Activated CD4-positive, alpha-beta T cell treated with anti-CD3 and anti-CD28 coated beads for 48 hours (primary cell): ENCODE measurements at places on chromosomes 11 and 22.
A peak's percentile ranks its signal among the peaks of the same experiment; 100 is the strongest.

- DNase-seq = no peak
Measured at GRCh38 chr11:14359501-14360031, 583 bp upstream of the RRAS2 start.

DNA sequence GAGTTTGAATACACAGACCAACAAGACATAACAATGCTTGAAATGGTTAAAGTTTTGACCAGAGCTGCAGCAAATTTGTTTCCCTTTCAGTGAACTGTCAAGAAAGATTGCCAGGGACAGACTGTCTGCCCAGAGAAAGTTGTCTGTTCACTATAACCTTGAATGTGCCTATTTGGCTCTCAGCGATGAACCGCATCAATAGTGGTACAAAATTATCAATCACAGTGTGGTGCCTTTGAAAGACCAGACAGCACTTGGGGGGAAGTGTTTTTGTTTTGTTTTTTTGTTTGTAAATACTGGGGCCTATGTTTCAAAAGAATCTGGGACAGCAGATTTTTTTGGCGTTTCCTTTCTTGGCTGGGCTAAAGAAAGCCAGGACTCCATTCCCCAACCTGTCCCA is 123.1 kb downstream of the CD44 start:
- no peak for DNase-seq

- DNase-seq = no peak
Measured at GRCh38 chr11:44548032-44548695, 17.3 kb upstream of the CD82 start.

DNA sequence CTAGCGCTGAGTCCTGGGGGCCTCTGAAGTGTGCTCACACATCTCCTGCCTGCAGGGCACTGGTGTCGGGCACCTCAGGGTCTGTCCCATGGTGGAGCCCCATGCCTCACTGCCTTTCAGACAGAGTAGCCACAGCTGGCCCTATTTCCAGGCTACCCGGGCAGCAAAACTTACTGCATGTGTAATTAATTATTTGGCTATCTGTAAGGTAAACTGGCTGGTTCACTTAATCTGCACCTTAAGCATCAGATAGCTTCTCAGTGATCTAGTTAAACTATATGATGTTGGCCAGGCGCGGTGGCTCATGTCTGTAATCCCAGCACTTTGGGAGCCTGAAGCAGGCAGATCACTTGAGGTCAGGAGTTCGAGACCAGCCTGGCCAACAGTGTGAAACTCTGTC is 5.3 kb downstream of the PNPLA3 start:
- no peak for DNase-seq

DNA sequence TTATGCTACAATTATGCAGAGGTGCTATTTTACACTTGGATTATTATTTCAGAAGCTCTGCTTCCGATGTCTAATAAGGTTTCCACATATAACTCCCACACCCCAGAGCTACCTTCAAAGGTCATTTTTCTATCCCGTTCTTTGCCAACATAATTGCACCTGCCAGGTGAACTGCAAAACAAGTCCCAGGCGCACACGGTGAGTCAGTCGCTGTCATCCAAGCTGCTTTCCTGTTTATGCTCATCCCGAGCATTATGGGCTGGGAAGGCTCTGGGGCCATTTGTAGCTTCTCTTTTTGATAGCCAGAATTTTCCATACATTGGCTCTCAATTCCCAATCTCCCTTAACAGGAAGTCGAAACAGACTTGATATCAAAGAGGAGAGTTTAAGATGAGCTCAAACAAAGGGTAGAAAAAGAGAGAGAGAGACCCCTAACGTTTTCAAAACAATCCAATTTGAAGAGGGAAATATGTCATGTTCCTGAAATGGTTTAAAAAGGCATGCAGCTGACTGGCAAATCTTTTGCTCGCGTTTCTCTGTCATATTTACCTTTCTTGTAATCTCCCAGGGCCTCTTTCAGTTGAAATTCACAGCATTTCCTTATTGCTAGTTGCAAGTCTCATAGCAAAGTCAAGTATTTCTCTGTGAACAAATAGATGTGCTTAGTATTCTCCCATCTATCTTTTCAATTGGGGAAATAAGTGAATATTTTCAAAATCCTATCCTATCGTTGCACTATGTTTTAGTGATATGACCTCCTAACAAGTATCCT is 815.9 kb downstream of the KCNA4 start:
- no peak for DNase-seq

DNA sequence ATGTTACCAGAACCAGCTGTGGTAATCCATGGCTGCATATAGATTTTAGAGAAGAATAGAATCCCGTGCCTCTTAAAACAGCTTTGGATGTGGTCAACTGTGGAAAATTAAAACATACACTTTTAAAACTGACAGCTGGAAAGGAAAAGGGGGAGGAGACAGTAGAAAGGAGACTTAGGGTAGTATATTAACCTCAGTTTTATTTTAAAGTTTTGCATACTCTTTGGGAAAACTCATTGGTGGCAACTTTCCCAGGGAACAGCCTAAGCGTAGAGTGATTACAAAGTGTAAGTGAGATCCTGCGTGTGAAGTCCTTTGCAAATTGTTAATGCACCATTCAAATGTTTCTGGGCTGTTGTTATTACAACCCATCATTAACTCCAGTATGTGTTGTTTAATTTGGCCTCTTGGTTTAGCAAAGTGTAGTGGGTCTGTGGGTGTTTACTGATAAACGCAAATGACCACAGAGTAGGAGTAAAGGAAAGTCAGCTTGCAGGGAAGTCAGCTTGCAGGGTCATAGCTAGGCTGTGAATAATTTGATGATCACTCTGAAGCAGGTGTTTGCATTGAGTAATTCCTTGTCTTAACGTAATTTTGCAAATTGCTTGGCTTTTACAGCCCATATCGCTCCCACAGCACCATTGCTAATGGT is 88.0 kb upstream of the DBX1 start:
- DNase-seq = no peak

GRCh38 chr11:3052109-3052479 is 5.1 kb downstream of the CARS1 start:
- DNase-seq = no peak

- no peak for DNase-seq
Measured at GRCh38 chr11:122156940-122157382, 40.9 kb upstream of the BLID start.

DNA sequence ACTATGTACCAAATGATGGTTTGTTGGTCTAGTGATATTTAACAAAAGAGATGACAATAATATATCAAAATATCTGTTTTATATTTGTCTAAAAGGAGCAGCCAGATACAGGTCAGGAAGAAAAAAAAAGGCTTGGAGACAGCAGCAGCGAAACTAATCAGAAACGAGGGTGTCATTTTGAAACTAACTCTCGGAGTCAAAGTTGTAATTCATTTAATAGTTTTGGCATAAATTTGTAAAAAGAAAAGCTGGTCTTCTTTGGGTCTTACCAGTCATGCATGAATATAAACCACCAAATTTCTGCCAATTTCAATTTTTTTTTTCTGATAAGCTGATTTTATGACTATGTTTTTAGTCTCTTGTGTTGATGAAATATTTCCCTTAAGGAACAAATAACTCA is 25.5 kb downstream of the NPAT start:
- DNase-seq = no peak

GRCh38 chr22:35479359-35479758 is 61.3 kb upstream of the RASD2 start:
- no peak for DNase-seq

GRCh38 chr11:117073539-117073938 is 24.7 kb downstream of the SIK3 start:
- no peak for DNase-seq

DNA sequence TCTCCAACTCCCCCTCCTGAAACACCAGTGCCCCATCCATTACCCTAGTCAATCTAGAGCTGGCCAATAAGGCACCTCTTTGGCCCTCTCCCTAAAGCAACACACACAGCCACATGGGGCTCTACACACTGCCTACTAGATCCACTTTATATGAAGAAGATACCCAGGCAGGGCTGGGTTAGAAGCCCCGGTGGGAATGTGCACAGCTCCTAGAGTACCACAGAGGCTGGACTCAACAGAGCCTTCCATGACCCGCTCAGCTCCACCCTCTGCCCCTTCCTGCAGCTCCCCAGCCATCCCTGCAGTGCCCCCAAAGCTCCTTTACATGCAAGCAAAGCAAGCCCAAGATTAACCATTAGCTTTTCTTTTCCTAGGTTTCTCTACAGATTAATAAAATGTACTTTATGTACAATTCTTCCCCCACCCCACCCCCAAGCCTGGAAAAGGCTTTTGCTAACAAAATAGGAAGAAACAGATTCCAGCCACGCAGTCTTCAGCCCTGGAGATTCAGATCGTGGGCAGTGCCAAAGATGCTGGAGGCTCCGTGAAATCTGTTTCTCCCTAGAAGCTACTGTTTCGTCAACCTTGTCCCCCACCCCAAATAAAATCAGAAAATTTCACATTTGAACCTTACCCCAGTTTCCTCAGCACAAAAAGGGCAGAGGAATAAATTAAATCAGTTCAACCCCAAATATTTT is 51.8 kb downstream of the IGSF9B start:
- no peak for DNase-seq

DNA sequence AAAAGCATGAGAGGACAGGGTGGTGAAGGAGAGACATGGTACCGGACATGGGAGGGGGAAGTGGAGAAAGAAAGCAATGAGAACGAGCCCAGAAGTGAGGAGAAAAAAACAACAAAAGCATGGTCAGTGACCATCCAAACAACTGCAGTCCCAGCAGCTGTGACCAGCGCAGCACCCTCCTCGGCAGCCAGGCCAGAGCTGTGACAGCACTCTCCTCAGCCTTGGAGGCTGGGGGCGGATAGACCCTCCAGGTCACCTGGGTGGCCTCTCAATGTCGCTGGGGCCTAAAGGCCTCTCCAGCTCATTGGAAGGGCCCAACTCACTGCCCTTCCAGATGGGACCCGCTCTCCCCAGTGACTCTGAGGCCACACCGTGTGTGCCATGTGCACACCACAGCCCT is 103.3 kb downstream of the MED15 start:
- DNase-seq = no peak

DNA sequence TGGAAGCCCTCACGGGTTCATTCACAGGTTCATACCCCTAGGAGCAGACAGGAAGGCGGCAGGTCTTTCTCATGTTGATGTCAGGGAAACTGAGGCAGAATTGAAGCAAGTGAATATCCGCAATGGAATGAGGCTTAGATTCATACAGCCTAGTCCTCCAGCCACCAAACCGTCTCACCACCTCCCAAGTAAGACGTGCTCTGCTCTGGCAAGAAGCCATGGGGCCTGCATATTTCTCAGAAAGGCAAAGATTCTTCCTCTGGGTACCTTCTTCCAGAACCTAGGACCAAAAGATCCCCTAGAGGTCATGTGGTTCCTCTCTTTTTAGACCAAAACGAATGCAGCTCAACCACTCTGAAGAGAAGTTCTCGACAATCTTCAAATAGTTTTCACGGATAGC is 1.7 kb downstream of the AP1B1 start:
- DNase-seq = no peak

DNA sequence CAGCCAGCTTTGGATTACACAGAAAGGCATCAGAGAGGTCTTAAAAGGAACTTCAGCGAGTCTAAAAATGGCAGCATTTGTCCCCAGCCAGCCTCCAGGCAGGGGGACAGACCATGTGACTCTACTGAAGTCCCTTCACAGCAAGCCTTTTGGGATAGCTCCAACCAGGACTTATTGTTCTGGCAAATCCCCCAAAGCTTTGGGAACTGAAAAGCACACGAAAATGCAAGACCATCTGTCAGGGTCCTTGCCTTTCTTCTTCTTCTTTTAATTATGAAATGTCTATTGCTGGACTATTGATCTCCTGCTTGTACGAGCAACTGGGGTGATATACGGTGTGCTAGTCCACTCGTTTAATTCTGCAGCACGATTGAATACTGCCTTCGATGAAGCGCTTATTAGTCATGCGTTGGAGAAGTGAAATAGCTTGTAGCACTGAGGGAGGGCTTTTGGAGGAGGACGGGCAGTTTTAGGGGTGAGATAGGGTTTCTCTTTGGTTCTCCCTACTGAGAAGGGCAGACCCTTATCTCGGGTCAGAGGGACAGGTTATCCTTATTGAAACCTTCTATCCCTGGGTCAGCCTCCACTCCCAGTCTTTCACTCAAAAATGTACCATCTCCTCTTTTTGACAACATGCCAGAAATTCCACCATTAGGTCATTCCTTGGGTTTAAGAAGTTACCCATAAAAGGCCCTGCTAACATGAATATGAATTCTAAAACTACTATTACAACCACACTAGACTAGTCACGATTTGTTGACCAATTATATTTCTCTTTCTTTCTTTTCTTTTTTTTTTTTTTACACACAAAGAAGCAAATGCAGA is 416.4 kb downstream of the MIAT start:
- no peak for DNase-seq

DNA sequence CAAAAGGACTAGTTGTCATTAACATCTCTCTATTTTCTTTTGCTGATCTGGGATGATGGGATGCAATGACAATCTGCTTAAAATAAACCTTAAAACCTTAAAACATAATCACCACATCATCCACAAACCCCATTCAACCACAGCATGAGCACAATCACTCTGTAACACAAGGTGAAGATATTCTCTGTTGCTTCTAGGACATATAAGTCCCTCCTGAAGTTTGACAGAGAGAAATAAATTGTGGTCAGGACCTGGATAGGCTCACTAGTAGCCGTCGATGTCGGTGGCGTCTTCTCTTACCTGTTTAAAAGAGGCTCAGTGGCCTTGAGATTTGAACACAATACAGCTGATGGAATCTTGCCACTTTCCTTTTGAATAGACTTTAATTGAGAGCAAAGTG is 47.9 kb downstream of the WT1 start:
- DNase-seq = no peak

GRCh38 chr11:37914859-37915258 is 1316.8 kb upstream of the RAG2 start:
- DNase-seq = no peak

- DNase-seq = no peak
Measured at GRCh38 chr11:94909371-94909820, 64.0 kb downstream of the CWC15 start.

GRCh38 chr11:28858076-28858475 is 749.9 kb downstream of the METTL15 start:
- no peak for DNase-seq

GRCh38 chr22:32380991-32381390 is 23.3 kb downstream of the RFPL3 start:
- DNase-seq = no peak

- no peak for DNase-seq
Measured at GRCh38 chr22:30662040-30662439, 5.6 kb downstream of the DUSP18 start.

- no peak for DNase-seq
Measured at GRCh38 chr22:26624803-26625202, 3.0 kb downstream of the CRYBA4 start.

DNA sequence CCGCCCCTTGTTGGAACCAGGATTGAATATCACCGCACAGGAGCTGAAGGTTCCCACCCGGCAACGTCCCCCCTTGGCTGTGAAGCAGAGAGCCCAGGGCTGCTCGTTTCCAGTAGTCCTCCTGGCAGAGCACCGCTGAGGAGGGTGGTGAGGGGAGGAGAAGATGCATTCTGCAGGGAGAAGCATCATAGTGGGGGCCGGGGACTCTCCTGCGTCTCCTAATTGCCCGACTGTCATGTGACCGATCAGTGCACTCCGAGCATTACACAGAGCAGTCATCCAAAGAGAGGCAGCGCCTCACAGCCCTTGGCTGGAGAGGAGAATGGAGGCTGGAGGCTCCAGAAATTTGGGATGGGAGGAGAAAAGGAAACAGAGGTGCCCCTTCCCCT is 85.0 kb upstream of the SEPTIN5 start:
- DNase-seq = no peak

GRCh38 chr22:19127329-19128008 is 3.6 kb upstream of the TSSK2 start:
- no peak for DNase-seq

- no peak for DNase-seq
Measured at GRCh38 chr11:8060146-8060719, 20.8 kb upstream of the TUB start.

- no peak for DNase-seq
Measured at GRCh38 chr22:27175021-27175838, 517.8 kb downstream of the MIAT start.

GRCh38 chr22:31346255-31346732 is at the start of gene PATZ1:
Gene PATZ1, minus strand, starts transcription at chr22:31346346. Its CDS starts 744 bp downstream, at chr22:31345602.
- peak; percentile 82 for DNase-seq
